ENCODE measurements at places on chromosomes 7 and 10. TPM values are rescaled to one million over a fixed set of nuclear protein-coding genes. Genes with fewer than 3 reads are reported as not detected.

Gene PDZD7
- total RNA-seq = 1.8 TPM

DNA sequence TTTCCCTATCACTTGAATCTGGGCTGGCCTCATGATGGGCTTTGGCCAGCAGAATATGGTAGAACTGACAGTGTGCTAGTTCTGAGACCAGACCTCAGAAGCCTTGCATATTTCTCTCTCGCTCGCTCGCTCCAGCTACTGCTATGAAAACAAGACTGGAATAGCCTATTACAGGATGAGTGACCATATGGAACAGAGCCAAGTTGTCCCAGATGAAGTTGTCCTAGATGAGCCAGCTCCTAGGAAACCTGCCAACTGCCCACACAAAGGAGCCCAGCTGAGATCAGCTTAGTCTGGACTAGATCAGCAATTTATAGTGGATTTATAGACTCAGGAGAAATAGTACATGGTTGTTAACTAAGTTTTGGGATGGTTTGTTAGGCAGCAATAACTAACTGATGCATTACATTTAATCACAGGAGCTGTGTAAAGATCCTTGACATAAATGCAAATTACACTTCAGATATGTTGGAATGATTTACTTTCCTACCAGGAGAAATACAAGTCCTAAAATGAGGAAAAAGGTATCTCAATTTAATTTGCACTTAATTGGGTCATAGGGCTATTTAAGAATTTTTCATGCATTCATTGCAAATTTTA lies 6.8 kb upstream of the HECW1 start:
- DNase-seq = no peak
- H3K27me3 ChIP-seq = no peaks in the 10 kb centered on the region
- no peak overlapping the region for H3K4me3 ChIP-seq
- peak overlapping the region; percentile 49 for H3K27ac ChIP-seq

GRCh38 chr7:45258533-45259226 lies 101.1 kb downstream of the RAMP3 start:
- no peak overlapping the region for H3K27ac ChIP-seq
- no peak for DNase-seq
- H3K27me3 ChIP-seq = peaks cover 27% of the 10 kb centered on the region
- H3K36me3 ChIP-seq = no peaks in the 10 kb centered on the region

Gene CCDC172
- not detected for total RNA-seq
